GM10248 (cell line): ENCODE measurements at places on chromosomes 7 and 10.

- DNase-seq, result no peak
These were observed 4.2 kb downstream of the EPHB4 start for GRCh38 chr7:100823140-100823525.

- DNase-seq, result no peak
These were observed 324.5 kb upstream of the KLF6 start for GRCh38 chr10:4109469-4109868.

GRCh38 chr7:40024048-40024447 is 74.0 kb downstream of the CDK13 start:
- DNase-seq, result no peak

DNA sequence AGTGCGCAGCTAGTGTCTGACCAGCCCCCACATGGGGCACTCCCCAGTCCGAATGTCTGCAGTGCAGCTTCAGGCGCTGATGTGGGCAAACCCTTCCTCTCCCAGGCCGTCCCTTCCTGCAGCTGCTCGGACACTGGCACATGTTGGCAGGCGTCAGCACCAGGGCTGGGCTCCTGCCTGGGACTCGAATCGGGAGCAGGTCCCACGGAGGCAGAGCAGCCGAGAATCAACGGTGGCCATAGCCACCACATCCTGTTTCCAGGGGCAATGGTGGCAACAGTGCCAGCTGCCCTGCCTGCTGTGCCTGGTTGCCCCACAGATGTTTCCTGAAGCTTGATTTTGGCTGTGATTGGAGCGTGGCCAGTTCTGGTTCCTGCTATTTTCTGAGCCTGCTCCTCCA is 65.8 kb downstream of the MGMT start:
- DNase-seq, result no peak

DNA sequence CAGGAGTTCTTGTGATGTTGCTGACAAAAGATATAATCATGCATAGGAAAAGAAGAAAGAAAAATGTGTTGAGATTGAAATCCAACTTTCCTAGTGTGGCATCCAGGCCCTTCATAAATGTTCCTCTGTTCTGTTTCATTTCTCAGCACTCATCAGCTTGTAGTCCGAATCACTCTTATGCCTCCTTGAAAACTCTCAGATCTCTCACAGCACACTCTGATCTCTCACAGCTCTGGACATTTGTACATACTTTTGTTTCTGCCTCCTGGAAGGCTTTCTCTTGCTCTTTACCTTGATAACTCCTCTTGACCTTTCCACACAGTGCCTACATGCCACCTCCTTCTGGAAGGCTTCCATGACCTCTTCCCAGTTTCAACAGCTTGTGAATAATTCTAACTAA is 409.0 kb upstream of the LRRN3 start:
- DNase-seq, result no peak

DNA sequence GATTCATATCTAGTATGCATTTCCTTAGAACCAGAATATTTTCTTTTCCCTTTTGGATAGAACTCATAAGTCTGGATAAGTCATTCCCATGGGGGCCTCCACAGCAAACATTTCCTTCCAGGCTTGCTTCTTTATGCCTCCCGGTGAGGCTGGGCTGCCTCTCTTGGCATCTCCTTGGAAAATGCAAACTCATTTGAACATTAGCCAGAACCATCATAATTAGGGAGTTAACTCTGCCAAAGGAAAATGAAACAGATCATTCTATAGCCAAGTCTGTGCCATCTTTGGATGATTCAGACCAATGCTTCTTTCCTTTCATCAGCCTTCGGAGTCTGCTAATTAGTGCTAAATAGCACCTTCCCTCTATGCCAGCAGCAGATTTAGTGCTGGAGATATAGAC is 81.1 kb downstream of the PLPP4 start:
- DNase-seq, result no peak

DNA sequence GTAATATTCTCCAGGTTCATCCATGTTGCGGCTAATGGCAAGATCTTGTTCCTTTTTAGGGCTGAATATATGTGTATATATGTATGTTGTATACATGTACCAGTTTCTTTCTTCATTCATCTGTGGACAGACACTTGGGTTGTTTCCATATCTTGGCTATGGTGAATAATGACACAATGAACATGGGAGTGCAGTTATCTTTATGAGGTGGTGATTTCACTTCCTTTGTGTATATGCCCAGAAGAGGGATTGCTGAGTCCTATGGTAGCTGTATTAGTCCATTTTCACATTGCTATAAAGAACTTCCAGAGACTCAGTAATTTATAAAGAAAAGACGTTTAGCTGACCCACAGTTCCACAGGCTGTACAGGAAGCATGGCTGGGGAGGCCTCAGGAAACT is 17.1 kb upstream of the TSPAN15 start:
- no peak for DNase-seq

GRCh38 chr7:35519971-35520809 is 174.7 kb downstream of the HERPUD2 start:
- peak; percentile 72 for DNase-seq

- no peak for DNase-seq
These were observed 131.8 kb downstream of the HECW1 start for GRCh38 chr7:43244232-43244631.

- DNase-seq, result no peak
These were observed 9.5 kb downstream of the CPED1 start for GRCh38 chr7:120997882-120998474.
